T-helper 9 cell (primary cell): ENCODE measurements at places on chromosomes 7 and 10.

- DNase-seq: no peak
Observed at GRCh38 chr10:130369645-130370381, 233.6 kb downstream of the GLRX3 start.

DNA sequence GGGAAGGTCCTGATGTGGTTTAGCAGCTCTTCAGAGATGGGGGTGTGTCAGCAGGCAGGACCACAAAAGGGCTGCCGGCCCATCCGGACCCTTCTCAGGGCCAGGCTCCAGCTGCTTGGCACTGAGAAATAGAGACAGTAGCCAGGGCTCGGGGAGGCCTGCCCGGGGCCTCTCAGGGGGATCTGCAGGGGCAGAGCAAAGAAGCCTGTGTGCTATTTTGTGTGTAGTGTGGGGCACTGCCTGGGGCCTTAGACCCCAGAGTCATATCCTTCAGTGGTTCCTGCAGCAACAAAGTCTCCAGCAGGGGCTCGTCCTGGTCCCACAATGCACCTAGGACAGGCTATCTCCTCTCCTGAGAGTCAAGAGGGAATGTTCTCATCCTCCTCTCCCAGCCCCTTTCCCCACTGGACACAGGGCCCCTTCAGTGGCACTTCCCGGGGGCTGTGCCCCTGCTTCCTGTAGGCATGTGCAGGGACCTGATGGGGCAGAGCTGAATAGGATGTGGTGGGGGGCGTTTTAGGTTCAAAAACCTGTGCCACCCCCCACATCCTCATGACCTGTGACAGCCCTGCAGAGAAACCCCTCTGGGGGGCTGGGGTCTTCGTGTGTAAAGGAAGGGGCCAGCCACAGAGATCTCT lies 159.5 kb upstream of the RHEB start:
- DNase-seq: no peak

DNA sequence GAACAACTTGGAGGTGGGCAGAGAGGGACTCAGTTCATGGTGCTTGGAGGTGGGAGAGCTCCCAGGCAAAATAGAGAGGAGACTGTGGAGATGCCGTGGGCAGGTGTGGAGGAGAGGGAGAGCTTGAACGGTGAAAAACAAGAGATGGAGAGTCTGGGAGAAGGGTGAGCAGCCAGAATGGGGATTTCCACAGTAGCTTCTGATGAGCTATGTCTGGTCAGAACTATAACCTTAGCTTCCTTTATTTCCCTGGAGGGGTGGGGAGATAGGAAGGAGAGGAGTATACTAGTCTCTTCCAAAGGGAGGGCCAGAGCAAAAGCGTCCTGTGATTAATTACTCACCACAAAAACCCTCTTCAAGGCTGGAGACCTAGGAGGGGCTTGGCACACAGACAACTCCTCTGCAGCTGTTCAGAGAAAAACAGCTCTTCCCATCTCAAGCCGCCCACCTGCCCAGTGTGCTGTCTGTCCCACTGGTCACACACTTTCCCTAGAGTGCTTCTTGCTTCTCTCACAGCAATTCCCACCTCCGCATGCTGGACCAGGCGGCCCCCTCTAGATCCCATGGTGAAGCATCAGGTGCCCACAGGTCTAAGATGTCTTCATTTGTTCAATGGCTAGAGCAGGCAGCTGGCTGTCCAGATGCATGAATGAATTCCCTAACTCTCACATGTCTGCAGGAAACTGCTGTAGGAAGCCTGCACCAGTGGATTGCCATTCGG lies 41.9 kb downstream of the TAS2R41 start:
- DNase-seq: no peak

DNA sequence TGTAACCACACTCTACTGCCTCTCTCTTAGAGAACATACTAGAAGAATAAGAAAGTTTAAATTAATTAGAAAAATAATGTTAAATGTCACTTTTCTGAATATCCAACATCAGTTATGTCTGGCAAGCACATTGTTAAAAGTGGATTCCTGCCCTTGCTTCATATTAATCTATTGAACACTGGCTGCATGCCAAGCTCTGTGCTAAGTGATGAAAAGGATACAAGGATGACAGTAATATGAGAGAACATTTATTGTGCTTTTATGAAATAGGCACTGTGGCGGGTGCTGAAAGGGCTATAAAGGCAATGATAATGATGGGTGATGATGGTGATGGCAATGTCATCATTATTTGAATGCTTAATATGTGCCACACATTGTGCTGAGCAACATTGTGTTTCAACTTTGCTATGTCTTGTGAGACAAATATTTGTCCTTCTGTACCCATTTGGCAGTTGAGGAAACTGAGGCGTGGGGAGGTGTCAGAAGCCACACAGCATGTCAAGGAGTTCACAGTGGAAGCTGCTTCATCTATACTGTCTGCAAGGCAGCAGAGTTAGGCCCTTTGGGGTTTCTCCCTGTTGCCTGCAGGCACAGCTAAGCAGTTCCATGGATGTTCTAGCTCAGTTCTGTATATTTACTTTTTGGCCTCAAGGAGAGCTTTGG lies 64.2 kb upstream of the RAPGEF5 start:
- DNase-seq: no peak

DNA sequence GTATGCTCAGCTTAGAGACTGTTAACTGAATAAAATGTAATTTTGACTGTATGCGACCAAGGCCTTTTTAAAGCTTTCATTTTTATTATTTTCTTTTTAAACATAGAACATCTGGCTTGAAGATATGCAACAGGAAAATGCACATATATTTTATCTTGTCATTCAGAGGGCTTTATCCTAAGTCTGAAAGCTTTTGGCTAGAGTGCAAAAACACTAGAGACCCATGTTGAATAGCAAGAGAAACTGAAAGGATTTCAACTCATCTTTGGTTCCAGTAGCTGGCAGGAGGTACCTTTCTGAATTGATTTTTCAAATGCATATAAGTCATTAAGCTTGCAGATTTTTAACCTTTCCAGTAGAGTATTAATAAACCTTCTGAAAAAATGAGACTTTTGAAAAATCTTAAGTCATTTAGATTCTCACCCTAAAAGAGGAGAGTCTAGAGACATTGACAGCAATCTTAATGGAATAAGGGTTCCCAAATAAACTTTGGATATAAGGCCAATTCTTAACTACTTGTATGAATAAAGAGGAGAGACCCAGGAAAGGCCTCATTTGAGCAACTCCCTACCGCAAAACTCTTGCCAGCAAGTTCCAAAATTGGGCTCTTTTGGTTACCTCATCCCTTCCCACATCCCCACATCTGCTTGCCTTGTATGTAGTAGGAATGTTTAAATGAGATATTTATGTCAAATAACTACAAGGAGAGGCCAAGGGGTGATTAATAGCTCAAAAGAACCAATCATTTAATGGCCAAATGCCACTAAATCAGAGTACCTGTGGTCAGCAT lies 454.4 kb downstream of the HTR7 start:
- DNase-seq: no peak

GRCh38 chr7:55375237-55375636 lies 10.1 kb downstream of the LANCL2 start:
- no peak for DNase-seq

- DNase-seq: no peak
Observed at GRCh38 chr10:133141144-133141957, 18.7 kb upstream of the KNDC1 start.

DNA sequence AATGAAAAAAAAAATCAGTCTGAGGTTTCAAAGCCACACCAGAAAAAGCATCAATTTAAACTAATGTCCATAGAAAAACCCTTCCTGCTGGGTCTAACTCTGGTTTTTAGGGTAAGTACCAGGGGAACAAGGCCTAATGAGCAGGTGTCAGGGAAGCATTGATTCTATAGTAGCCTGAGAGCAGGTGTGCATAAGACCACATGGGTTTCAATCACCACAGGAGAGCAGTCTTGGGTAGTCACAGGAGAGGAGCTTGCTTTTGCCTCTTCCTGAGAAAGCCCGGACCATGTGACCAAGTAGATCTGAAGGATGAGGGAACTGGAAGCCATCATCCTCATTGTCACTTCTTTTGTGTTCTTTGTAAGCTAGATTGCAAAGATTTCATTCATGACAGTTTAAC lies 66.3 kb upstream of the AGK start:
- DNase-seq: no peak

DNA sequence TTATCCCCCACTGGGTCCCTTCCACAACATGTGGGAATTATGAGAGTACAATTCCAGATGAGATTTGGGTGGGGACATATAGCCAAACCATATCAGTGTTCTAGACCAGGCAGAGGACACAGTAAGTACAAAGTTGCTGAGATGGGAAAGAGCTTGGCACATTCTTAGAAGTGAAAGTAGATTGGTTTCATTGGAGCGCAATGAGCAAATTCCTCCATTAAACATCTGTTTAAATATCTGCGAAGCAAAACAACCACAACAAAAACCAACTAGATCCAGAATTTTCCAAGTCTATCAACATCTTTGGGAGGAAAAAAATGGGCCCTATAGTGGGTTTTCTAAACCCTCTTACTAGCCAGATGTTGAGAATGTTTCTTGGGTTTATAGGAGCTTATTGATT lies 80.0 kb upstream of the STEAP1B start:
- DNase-seq: no peak

DNA sequence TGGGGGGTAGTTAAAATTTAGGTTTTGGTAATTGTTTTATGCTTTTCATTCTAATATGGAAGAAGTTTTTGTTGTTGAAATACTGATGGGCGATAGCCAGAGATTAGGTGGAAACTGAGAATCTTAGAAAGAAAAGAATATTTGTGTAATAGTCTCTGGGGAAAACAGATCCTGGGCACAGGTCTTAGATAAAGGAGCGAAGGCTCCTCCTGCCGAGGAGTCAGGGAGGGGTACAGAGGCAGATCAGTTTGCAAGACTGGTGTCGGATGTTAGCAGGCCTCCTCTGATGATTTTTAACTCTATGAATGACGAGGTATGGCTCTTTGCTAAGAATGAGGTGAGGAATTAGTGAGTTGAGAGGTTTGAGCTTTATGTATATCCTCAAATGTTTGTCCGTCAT lies 339.7 kb downstream of the HGF start:
- DNase-seq: no peak

DNA sequence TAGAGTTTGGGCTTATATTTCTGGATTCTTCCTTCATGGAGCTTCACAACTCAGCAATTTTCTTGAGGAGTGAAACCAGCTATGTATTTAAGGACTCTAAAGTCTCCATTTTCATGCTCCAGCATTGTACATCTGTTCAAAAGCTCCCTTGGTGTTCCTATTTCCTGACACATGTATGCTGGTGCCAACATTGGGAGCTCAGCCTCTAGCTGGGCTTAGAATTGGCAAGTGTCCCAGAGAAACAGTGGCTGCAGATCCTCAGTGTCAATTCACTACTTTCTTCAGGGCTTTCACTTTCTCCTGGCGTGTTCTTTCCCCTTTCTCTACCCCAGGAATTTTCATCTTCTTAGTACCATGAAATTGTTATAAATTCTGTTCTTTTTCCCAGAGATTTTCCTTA lies 103.1 kb downstream of the ZNF467 start:
- DNase-seq: no peak

GRCh38 chr10:34280599-34281374 lies 534.3 kb downstream of the PARD3 start:
- no peak for DNase-seq

GRCh38 chr10:103951942-103952341 lies 15.0 kb upstream of the SLK start:
- DNase-seq: no peak

DNA sequence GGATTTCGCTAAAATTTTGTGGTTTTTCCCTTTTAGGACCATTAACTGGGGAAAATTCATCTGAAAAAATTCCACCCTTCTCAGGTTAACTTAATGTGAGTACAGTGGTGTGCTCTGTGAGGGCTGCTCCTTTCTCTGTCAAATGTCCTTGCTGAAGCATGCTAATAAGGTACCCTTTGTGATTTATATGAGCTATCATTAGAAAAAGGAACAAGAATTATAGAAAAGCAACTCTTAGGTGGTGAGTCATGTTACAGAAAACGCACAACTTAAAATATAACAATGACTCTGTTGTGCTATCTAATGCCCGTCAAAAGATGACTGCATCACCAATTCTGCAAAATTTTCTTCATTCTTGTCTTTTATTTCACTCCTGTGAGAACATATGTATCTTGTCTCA lies 162.0 kb upstream of the MAGI2 start:
- no peak for DNase-seq

GRCh38 chr10:49397036-49397999 lies 1.4 kb upstream of the DRGX start:
- DNase-seq: no peak

DNA sequence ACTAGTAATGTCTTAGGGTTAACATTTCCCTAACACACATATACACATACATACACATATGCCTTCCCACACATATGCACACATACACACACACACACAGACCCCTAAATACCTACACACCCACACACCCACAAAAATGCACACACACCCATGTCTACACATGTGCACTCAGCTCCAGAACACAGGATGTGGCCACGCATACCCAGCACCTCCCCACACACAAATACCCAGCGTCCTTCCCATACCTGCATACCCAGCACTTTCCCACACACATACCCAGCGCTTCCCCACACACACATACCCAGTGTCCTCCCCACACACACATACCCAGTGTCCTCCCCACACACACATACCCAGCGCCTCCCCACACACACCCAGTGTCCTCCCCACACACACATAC lies 534.9 kb downstream of the DNAJB6 start:
- no peak for DNase-seq
